ENCODE measurements at places on chromosomes 1 and 21. TPM values are rescaled to one million over a fixed set of nuclear protein-coding genes. Genes with fewer than 3 reads are reported as not detected.

- no peak overlapping the region for H3K27ac ChIP-seq
- H3K27me3 ChIP-seq = no peaks in the 10 kb centered on the region
- peaks cover 7% of the 10 kb centered on the region for H3K36me3 ChIP-seq
- H3K4me1 ChIP-seq = peaks cover 56% of the 10 kb centered on the region
- no peak overlapping the region for H3K4me3 ChIP-seq
Measured at GRCh38 chr1:31058012-31058411, 7.5 kb downstream of the PUM1 start.

DNA sequence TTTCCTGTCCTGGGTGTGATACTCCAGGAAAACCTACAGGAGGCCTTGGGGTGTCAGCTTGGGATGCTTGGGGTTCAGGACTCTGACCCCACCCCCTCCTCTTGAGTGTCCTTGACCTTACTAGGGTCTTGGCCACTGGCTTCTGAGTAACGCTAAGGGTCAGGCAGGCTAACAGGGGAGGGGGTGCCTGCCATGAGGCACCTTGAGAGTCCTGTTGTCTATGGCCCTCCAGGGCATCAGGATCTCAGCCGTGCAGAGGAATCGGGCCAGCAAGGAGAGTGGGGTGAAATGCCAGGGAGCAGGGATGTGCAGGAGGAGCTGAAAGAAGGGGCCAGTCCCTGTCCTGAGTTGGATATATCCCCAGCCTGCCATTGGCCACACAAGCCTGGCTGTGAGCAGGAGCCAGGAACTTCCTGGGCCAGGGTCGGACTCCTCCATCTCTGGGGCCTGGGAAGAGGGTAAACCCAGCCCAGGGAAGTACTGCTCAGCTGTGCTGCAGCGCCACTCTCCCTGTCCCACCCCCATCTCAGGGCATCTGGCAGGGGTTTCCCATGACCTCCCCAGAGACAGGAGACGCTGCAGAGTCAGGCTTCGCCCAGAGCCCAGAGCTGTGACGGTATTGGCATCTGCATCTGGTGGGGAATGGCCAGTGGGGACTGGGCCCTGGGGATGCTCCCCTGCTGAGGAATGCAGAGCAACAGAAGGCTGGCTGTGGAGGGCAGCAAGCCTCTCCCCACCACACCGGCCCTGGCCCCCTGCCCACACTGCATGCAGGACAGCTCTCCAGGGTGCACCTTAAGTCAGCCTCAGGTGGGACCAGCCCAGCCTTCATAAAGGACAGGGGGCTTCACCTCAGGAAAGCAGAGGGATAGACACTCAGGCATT is 6.3 kb downstream of the KIF21B start:
- H3K27me3 ChIP-seq = no peaks in the 10 kb centered on the region
- H3K36me3 ChIP-seq = no peaks in the 10 kb centered on the region
- peak overlapping the region; percentile 88 for H3K27ac ChIP-seq
- no peak for DNase-seq

DNA sequence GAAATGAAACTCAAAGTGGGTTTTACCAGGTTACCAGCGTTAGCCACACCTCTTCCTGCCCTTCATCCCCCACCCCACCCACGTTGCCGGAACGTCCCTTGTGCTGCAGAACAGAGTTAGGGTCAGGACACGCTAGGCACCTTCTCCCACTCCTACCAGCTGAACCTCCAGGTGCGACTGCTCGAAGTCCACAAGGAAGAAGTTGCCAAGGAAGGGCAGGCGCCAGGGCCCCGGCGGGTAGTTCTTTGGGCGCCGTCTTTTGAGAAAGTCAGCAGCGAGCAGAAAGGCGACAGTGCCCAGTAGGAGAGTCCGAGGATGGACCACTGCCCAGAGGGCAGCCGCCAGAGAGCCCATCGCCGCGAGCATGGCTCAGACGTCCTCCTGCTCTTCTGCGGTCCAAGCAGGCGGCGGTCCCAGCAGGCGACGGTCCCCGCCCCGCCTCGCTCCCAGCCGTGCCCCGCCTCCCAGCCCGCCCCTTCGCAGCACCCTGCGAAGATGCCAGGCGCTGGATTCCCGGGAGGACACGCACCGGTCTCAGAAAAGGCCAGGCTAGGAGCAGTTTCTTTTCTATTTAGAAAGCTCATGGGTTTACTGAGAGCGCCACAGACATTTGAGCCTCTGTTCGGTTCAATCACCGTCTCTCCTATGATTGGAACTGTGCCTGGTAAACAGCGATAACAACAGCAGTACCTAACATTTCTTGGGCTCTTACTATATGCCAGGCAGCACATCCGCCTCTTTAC is at the start of gene CYP2J2:
Gene CYP2J2, minus strand, starts transcription at position 393 of the 743 bp plus-strand sequence. Its CDS starts 27 bp downstream, at position 366.
- H3K27me3 ChIP-seq = peaks cover 3% of the 10 kb centered on the region
- no peak within 1 kb of the TSS for H3K27ac ChIP-seq
- H3K4me3 ChIP-seq = peak within 1 kb of the TSS; percentile 94
- peak; percentile 14 for DNase-seq

DNA sequence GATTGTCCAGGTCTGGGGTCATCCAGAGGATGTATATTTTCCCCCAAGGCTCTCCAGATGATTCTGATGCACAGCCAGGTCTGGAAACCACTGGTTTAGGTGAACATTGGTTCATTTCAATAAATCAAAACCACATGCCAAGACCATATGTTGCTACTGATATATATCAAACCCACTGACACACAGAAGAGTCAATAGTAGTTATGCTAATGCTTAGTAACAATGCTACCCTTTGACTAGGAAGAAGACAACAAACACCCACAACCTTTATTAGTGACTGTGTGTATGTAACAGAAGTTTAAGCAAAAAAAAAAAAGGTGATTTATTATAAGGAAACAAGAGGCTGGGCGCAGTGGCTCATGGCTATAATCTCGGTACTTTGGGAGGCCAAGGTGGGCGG is 35.6 kb upstream of the POU2F1 start:
- no peak overlapping the region for H3K27ac ChIP-seq
- H3K4me1 ChIP-seq = no peaks in the 10 kb centered on the region
- no peak overlapping the region for H3K4me3 ChIP-seq
- DNase-seq = no peak
- no peaks in the 10 kb centered on the region for H3K27me3 ChIP-seq
- no peaks in the 10 kb centered on the region for H3K36me3 ChIP-seq

DNA sequence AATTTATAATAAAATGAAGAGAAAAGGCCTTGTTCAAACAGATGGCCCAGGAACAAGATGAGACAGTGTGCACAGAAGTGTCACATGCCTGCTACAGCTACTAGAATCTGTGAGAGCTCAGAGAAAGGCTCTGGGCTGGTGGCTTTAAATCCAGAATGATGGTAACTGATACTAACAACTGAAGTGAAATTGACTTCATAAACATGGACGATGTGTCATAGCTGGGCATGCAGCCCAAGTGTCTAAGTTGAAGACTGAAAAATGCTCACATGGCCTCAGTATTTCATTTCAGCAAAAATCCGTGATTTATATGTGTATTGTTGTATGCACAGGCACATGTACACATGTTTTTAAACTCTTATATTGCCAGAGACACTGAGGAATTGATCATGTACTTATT is 208.3 kb upstream of the RUNX1 start:
- no peak overlapping the region for H3K27ac ChIP-seq
- H3K4me1 ChIP-seq = no peaks in the 10 kb centered on the region
- no peaks in the 10 kb centered on the region for H3K27me3 ChIP-seq
- H3K36me3 ChIP-seq = no peaks in the 10 kb centered on the region

DNA sequence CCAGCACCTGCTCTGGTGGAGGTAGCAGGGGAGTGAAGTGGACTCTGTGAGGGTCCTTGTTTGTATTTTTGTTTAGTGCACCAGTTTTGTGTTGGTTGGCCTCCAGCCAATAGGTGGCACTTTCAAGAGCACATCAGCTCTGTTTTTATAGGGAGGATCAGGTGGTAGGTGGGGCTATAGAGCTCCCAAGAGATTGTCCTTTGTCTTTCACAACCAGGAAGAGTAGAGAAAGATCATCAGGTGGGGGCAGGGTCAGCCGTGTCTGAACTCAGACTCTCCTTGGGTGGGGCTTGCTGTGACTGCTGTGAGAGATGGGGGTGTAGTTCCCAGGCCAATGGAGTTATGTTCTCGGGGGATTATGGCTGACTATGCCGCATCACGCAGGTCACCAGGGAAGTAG is 159.8 kb downstream of the ZNF326 start:
- peaks cover 5% of the 10 kb centered on the region for H3K27me3 ChIP-seq
- no peaks in the 10 kb centered on the region for H3K36me3 ChIP-seq
- no peak for DNase-seq
- H3K27ac ChIP-seq = no peak overlapping the region
- no peaks in the 10 kb centered on the region for H3K4me1 ChIP-seq

GRCh38 chr21:44087426-44088400 is 19.5 kb upstream of the PWP2 start:
- peak overlapping the region; percentile 79 for H3K27ac ChIP-seq
- no peak for DNase-seq
- H3K36me3 ChIP-seq = peaks cover 51% of the 10 kb centered on the region
- H3K27me3 ChIP-seq = no peaks in the 10 kb centered on the region
- H3K4me1 ChIP-seq = peaks cover 68% of the 10 kb centered on the region

DNA sequence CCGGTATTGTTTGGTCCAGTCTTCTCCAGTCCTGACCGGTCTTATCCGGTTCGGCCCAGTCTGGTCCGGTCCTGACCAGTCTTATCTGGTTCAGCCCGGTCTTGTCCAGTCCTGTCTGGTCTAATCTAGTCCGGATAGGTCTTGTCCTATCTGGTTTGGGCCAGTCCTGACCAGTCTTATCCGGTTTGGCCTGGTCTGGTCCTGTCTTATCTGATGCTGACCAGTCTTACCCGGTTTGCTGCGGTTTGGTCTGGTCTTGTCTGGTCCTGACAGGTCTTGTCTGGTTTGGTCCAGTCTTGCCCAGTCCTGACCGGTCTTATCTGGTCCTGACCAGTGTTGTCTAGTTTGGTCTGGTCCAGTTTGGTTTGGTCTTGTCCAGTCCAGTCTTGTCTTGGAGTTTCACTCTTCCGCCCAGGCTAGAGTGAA is 30.1 kb downstream of the DHX9 start:
- no peaks in the 10 kb centered on the region for H3K36me3 ChIP-seq
- H3K27ac ChIP-seq = no peak overlapping the region
- H3K4me1 ChIP-seq = no peaks in the 10 kb centered on the region

GRCh38 chr1:8259498-8260290 is 58.2 kb upstream of the SLC45A1 start:
- H3K36me3 ChIP-seq = no peaks in the 10 kb centered on the region
- peaks cover 2% of the 10 kb centered on the region for H3K27me3 ChIP-seq
- H3K4me1 ChIP-seq = no peaks in the 10 kb centered on the region
- no peak for DNase-seq

DNA sequence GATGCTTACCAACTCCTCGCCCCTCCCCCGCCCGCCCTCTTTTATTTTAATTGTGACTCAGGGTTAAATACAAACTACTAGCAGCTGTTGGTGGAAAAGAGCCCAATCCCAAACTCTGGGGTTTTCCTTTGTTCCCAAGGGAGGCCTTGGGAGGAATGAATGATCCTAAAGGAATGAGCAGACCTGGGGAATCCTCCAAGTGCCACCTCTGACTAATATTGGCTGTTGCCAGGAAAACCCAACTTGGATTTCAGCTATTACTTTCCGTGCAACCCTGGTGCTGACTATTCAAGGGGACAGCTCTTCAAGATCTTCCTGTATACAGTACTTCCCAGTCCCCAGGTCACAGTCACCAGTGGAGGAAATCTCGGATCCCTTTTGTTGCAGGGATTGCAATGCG is 1.3 kb upstream of the S100A10 start:
- no peaks in the 10 kb centered on the region for H3K36me3 ChIP-seq
- no peak overlapping the region for H3K4me3 ChIP-seq
- no peak for DNase-seq
- peaks cover 28% of the 10 kb centered on the region for H3K4me1 ChIP-seq

DNA sequence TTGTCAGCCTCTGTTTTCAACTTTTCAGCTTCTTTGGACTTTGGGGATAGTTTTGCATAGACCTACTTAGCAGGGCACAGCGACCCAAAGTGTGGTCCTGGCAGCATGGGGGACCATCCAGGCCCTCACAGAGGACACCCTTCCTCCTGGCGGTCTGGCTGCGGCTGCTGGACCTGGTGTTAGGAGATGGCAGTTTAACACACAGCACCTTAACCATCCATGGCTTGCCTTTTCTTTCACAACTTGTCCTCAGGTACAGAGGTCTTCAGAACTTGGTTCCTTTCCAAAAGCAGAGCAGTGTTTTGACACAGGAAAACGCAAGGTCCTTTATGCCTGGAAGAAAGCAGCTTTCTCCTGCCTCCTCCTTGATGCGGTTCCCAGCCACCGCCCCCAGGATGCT is 68.1 kb downstream of the RHOU start:
- peaks cover 13% of the 10 kb centered on the region for H3K4me1 ChIP-seq
- no peak overlapping the region for H3K4me3 ChIP-seq
- no peaks in the 10 kb centered on the region for H3K36me3 ChIP-seq
- no peak for DNase-seq
- H3K27me3 ChIP-seq = no peaks in the 10 kb centered on the region

DNA sequence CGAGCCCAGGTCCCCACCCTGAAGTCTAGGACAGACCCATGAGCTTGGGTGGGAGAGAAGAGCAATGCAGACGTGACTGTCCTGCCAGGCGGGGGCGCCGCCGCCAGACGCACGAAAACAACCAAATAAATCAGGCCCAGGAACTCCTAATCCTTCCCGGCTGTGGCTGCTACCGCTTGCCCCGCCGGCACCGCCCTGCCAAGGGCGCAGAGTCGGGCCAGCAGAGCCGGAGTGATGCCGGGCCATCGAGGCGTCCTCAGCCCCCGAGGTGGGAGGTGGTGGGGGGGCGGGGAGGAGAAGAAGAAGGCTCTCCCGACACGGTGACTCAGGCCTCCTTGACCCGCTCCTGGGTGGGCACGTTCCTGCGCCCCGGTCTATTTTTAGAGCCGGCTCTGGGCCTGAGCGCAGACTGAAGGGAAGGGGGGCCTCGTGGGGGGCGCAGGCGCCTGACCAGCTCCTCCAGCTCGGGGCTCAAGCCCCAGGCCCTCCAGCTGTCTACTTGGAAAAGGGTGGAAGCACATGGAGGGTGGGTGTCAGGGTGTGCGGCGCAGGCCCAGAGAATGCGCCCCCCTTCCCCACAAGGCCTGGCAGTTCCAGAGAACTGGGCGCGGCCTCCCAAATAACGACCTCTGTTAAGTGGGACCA is 10.7 kb upstream of the COL16A1 start:
- DNase-seq = no peak
- H3K27ac ChIP-seq = no peak overlapping the region
- H3K4me1 ChIP-seq = no peaks in the 10 kb centered on the region
- no peaks in the 10 kb centered on the region for H3K36me3 ChIP-seq
- peaks cover 71% of the 10 kb centered on the region for H3K27me3 ChIP-seq

- H3K27me3 ChIP-seq = no peaks in the 10 kb centered on the region
- H3K27ac ChIP-seq = no peak overlapping the region
- H3K4me1 ChIP-seq = no peaks in the 10 kb centered on the region
- DNase-seq = no peak
Measured at GRCh38 chr1:211534545-211535291, 42.8 kb upstream of the RD3 start.

- peaks cover 16% of the 10 kb centered on the region for H3K4me1 ChIP-seq
- DNase-seq = no peak
- no peak overlapping the region for H3K27ac ChIP-seq
- no peaks in the 10 kb centered on the region for H3K36me3 ChIP-seq
Measured at GRCh38 chr1:228861832-228862180, 126.5 kb downstream of the RHOU start.

GRCh38 chr1:239897458-239897857 is 194.2 kb upstream of the FMN2 start:
- H3K36me3 ChIP-seq = no peaks in the 10 kb centered on the region
- no peaks in the 10 kb centered on the region for H3K4me1 ChIP-seq
- H3K27me3 ChIP-seq = no peaks in the 10 kb centered on the region
- H3K4me3 ChIP-seq = no peak overlapping the region
- no peak overlapping the region for H3K27ac ChIP-seq

The AMY1C gene
- not detected for total RNA-seq

The RNU1-4 gene
- total RNA-seq = 2,148 TPM

The IVL gene
- not detected for total RNA-seq

The KIF21B gene
- 89.1 TPM for total RNA-seq

The SPRR1B gene
- total RNA-seq = not detected

The NIBAN1 gene
- 32.4 TPM for total RNA-seq

The KCNA3 gene
- total RNA-seq = 110 TPM
